Ureter (tissue), 1 donor: ENCODE measurements at places on chromosomes 11 and 22.
A peak's percentile ranks its signal among the peaks of the same experiment; 100 is the strongest.

DNA sequence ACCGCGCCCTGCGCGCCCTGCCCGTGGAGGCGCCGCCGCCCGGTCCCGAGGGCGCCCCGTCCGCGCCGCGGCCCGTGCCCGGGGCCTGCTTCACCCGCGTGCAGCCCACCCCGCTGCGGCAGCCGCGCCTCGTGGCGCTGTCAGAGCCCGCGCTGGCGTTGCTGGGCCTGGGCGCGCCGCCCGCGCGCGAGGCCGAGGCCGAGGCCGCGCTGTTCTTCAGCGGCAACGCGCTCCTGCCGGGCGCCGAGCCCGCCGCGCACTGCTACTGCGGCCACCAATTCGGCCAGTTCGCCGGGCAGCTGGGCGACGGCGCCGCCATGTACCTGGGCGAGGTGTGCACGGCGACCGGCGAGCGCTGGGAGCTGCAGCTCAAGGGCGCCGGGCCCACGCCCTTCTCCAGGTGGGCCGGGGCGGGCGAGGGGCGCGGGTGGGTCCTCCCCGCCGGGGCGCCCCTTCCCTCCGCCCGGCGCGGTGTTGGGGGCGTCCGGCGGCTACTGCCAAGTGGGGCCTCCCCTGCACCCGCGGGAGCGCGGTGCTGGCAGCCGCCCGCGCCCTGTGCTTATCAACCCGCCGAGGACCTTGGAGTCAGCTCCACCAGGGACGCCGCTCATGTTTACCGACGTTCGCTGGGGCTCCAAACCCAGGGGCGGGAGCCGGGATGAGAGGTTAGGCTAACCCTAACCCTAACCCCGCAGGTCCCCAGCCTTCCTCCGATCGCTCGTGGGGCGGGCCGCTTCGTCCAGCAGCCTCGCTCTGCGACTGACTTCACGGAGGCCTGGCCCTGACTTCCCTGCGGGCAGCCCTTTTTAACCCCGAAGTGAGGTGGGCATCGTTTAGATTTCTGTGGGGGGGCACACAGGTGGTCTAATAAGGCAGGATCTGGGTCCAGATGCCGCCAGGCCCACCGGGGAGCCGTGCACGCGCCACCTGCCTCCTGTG, 649 bp downstream of the SELENOO start:
- DNase-seq = no peak

GRCh38 chr22:48708558-48709245, 1119.0 kb downstream of the BRD1 start:
- DNase-seq = no peak

GRCh38 chr22:23913306-23913660, 19.1 kb downstream of the MIF start:
- DNase-seq = no peak

DNA sequence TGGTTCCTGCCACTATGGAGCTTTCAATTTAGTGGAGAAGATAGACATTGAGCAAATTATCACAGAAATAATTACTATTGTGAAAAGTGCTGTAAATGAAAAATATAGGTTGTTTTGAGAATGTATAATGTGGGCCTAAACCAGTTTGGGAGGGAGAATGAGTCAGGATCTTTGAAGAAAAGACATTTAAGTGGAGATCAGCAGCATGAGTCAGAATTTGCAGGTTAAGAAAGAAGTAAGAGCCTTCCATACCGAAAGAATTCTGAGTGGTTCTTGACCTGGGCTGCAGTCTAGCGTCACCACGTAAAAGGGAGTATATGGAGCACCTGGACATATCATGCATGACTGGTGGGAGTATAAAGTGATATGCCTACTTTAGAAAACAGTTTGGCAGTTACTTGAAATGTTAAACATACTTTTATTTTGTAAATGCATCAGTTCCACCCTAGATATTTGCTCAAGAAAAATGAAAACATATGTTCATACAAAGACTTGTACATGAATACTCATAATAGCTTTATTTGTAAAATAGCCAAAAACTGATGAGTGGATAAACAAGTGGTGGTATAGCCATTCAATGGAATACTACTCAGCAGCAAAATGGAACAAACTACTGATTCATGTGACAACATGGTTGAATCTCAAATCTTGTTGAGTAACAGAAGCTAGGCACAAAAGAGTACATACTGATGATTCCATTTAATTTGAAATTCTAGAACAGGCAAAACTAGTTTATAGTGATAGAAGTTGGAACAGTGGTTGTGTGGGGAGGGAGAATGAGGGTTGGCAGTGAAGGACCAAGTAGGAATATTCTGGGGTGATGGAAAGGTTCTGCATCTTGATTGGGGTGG, 99.2 kb downstream of the STIM1 start:
- no peak for DNase-seq

GRCh38 chr22:32780726-32781310, 20.7 kb upstream of the TIMP3 start:
- DNase-seq = no peak

GRCh38 chr11:9120664-9121468, 29.5 kb upstream of the SCUBE2 start:
- DNase-seq = no peak

GRCh38 chr11:69298267-69299022, 4.5 kb downstream of the MYEOV start:
- DNase-seq = peak; percentile 84

GRCh38 chr22:27110665-27111451, 453.5 kb downstream of the MIAT start:
- no peak for DNase-seq

DNA sequence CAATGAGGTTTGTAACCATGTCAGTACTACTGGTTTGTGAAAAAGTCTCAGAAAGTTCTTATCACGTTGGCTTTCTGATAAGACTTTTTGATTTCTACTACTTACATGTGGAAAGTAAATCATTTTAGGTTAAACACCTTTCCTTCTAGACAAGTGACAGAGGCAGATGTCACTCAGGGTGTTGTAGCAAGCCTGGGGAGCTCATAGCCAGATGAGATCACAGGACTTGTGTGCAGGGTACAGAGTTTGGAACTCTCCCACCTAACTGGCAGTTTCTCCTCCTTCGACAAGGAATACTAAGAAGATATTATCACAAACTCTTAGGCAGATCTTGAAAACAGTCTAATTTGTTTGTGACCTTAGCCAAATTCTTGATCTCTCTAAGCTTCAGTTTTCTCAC, 49.4 kb upstream of the PICALM start:
- DNase-seq = no peak

DNA sequence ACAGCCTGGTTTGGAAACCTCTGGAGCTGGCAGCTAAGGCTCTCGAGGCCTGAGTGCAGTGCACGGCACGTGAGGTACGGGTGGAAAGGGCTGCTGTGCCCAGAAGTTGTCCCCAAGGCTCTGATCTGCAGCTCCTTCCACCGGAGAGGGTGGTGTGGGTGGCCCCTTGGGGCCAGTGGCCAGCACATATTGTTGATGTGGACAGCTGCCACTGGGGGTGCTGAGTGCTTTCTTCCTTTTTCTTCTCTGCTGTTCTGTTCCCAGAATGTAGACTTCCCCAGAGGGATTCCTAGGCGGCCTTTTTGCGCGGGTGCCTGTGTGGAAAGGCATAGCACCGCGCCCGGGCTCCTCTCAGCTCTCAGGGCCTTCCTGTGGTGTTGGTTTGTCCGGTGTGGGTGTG, 1476.5 kb downstream of the TBC1D22A start:
- DNase-seq = peak; percentile 17
